Mammary epithelial cell (primary cell): ENCODE measurements at places on chromosomes 7 and 10.

GRCh38 chr7:7681936-7682329 is 36.5 kb downstream of the RPA3 start:
- no peak for DNase-seq

DNA sequence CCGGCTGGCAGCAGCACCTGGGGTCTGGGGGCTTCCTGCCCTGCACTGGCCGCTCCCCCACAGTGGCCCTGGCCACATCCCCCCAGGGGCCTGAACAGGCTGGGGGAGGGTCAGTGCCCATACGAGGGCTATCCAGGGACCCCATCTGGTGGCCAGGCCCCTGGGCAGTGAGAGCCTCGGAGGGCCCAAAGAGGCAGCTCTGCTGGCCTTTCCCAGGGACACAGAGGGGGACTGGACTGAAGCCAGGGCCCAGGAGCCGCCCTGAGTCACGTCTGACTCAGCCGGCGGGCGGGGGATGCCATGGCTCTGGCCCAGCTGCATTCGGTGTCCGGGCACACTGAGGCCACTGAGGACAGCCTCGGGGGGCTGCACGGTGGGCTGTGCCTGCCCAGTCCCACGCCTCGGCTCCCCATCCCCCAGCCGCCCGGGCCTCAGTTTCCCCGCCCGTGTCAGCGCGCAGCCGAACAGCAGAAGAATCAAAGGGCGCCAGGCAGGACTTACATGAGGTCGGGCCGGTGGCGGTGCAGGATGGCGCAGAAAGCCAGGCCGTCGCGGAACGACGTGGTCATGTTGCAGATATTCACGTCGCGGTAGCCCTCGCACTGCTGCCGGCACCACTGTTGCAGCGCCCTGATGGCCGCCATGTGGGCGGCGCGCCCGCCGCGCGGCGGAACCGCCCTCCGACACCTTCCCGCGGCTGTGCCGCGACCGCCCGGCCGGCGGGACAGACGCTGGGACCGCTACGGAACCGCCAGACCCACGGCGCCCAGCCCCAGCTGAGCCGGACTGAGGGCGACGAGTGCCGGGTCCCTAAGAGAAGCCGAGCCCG is at the start of gene MICALL2:
Gene MICALL2 (minus strand): TSS at position 788 of the 829 bp plus-strand sequence. CDS start 144 bp downstream, at position 644.
- peak; percentile 89 for DNase-seq

DNA sequence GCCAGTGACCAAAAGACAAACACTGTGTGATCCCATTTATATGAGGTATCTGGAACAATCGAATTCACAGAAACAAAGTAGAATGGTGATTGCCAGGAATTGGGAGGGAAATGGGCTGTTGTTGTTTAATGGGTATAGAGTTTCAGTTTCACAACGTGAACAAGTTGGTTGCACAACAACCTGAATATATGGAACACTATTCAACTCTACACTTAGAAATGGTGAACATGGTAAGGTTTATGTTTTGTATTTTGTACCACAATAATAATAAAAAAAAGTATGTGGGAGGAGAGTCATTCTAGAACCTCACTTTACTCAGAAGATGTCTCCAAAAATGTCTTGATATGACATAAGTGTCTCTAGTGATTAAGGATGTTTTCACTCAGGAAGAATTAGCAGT is 85.2 kb upstream of the SGCE start:
- no peak for DNase-seq

- DNase-seq = no peak
Observed at GRCh38 chr10:11326241-11326640, 285.2 kb downstream of the USP6NL start.

GRCh38 chr10:109040622-109041021 is 882.7 kb downstream of the XPNPEP1 start:
- no peak for DNase-seq

DNA sequence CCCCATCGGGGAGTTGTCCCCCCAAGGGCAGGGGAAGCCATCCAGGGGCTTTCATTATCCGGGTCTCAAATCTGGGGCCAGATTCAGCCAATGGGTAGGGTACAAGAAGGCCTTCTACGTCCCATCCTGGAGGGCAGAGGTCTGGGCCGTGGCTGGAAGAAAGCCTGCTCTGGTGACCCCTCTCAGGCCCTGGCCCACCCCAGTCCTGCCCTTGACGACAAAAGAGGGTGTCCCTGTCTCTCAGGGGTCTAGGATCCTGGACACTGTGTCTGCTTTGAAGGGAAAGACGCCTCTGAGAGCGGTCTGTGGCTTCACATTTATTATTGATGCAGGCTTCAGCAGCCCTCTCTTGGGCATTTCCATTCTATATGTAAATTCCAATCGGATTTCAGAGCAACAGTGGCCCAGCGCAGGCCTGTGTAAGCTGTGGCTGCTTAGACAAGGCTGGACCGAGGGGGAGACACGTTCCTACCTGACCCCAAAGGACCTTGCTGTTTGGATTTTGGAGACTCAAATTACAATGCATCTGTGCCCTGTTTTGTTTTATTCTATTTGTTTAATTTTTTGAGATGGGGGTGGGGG is 83.2 kb upstream of the BAIAP2L1 start:
- DNase-seq = no peak

GRCh38 chr7:131225619-131226513 is 101.8 kb upstream of the MKLN1 start:
- no peak for DNase-seq

- DNase-seq = no peak
Observed at GRCh38 chr7:107690611-107691010, 30.0 kb downstream of the SLC26A4 start.

GRCh38 chr7:23196306-23196705 is 14.5 kb downstream of the NUP42 start:
- no peak for DNase-seq
